ENCODE measurements at places on chromosomes 6 and 20.
A peak's percentile ranks its signal among the peaks of the same experiment; 100 is the strongest.

GRCh38 chr6:10692965-10693538 lies 1.4 kb downstream of the C6orf52 start:
- no peak for DNase-seq

GRCh38 chr6:169370054-169370453 lies 116.4 kb upstream of the THBS2 start:
- no peak for DNase-seq

DNA sequence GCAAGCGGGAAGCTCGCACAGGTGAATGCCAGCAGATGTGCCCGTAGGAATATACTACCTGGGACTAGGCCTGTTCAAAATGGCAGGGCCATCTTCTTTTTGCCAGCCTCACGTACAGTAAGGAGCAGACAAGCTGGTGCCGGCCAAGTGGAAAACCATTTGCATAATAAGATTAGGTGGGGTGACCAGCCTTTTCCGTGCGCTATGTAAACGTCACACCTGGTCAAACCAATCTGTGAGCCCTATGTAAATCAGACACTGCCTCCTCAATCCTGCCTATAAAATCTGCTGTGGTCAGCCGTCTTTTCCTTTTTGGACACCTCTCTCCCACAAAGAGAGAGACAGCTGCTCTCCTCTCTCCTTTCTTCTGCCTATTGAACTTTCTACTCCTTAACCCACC lies 60.8 kb upstream of the TMEM30A start:
- no peak for DNase-seq

DNA sequence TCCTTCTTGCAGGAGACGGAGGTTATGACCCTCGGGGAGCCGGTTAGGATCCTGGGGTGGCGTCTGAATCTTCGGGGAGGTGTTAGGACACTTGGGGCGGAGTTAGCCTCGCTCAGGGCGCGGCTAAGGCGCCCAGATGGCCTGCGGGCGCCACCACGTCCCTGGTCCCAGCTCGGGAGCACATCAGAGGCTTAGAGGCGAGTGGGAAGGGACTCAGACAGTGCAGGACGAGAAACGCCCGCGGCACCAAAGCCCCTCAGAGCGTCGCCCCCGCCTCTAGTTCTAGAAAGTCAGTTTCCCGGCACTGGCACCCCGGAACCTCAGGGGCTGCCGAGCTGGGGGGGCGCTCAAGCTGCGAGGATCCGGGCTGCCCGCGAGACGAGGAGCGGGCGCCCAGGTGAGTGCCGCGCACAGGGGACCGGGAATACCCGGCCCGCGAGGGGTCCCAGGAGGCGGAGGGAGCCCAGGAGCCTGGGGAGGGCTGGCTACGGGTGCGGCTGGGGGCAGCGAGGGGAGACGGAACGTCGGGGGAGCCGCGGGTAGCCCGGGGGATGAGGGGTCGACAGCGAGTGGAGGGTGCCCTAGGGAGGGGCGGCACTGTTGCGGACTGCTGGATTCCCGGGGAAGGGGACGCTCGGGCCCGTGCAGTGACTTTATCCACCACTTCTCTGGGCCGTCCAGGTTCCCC lies at the start of gene HCK:
HCK (plus strand) TSS at position 153 of the 688 bp plus-strand sequence.
- DNase-seq = no peak

DNA sequence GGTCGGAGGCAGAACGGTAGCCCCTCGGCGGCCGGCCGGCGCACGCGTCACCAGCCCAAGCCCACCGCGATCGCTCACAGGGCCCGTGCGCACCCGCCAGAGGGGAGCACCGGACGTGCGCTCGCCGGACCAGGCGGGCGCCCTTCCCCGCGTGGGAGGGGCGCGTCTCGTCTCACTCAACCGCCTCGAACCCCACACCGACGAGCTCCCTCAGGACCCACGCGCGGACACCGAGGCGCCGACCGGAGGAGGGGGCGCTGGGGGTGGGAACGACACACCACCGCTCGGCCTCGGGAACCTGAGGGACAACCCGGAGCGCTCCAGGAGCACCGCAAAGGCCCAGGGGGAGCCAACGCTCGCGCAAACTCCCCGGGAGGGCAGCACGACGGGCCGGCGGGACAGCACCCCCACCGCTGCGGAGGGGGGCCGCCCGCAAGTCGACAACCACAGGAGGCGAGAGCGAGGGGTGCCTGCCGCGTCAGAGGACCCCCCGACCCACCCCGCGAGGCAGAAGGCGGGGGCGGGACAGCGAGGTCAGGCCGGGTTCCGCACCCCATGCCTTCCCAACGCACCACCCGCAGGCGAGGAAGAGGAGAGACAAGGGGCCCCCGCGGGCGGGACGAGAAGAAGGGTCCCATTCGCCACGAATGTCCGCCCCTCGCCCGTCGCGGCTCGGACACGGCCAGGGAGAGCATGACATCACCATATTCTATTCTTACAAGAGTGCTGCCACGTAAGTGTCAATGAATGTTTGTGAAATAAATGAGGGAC lies 512.7 kb upstream of the ZNF337 start:
- DNase-seq = peak; percentile 35

DNA sequence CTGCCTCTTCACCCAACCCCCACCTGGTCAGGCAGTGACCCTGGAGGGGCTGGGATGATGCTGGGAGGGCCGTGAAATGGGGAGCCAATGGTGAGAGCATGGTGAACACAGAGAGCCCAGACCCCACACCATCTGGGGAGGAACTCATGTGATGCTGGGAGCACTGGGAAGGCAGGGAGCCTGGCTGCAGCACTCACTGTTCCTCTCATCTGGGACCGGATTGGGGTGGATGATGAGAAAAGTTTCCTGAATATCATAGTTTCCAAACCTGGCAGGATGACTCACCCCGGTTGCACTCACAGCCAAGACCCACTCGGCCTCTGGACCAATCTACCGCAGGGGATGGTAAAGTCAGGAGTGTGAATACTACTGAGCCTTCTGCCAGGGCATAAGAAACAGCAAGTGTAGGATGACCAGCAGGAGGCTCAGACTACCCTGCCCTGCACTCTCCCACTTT lies 21.8 kb downstream of the ULBP1 start:
- DNase-seq = no peak

GRCh38 chr6:82095091-82095490 lies 152.5 kb downstream of the IBTK start:
- no peak for DNase-seq

Data from AG09309 (cell line).